Esophagus mucosa (tissue), 1 donor: ENCODE measurements at places on chromosomes 6 and 20. TPM values are rescaled to one million over a fixed set of nuclear protein-coding genes. Genes with fewer than 3 reads are reported as not detected.

DNA sequence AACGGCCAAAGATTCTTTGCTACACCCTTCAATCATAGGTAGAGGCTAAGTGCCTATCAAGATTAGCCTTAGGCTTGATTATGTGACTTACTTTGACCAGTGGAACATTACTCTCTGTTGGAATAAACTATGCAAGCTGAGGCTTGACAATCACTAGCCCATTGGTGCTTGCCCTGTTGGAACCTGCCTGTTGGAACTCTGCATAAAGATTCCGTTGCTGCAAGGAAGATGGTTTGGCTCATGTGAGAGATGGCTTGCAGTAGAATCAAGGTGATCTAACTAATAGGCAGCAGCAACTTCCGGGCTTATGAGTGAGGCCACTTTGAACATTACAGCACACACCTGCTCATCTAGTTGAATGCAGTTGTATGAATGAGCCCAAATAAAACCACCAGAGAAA, 227.7 kb upstream of the TSHZ2 start:
- ATAC-seq: peak; percentile 46

DNA sequence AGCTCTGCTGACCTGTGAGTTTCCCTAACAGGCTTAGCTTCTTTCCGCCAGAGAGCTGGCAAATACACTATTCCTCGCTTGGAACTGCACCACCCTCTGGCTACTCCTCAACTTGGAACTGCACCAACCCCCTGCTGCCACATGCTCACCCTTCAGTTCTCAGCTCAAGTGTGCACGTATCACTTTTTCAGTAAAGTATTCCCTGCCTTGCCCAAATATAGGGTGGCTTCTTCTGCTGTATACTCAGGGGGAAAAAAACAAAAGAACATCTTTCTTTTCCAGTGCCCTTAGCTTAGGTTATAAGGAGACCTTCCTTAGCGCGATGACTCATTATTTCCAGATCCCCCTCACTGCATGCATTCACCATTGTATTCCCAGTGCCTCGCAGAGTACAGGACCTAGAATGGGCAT, 21.2 kb downstream of the GNAS-AS1 start:
- peak; percentile 84 for ATAC-seq

Gene POU5F1
- total RNA-seq: 0.40 TPM

- ATAC-seq: no peak
Measured at GRCh38 chr20:59137532-59137931, 26.1 kb upstream of the ZNF831 start.

Gene SLC13A3
- total RNA-seq: 0.92 TPM

Gene ECT2L
- total RNA-seq: not detected

Gene SLC35F1
- total RNA-seq: not detected

Gene XKR7
- total RNA-seq: not detected

GRCh38 chr6:163949431-163949830, 534.9 kb downstream of the QKI start:
- no peak for ATAC-seq

Gene ZBTB46
- total RNA-seq: 1.7 TPM

DNA sequence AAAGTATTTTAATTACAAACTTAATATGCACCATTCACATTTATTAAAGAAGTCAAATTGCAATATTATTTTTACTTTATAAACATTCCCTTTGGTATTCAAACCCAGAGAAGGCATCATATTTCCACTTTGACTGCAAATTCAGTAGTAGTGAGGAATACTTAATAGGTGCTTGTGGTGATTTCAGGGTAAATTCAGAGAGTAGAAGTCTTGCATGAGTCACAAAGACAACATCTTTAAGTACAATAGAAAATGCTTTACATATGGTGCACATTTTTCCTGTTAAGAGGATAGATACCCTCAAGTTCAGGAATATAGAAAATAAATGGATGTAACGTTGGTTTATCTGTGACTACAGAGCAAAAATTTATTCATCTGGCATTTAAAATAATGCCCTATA, 390.2 kb downstream of the TENT5A start:
- ATAC-seq: no peak
